ENCODE measurements at places on chromosomes 16 and 17. TPM values are rescaled to one million over a fixed set of nuclear protein-coding genes. Genes with fewer than 3 reads are reported as not detected.

GGT6 gene
- total RNA-seq, result not detected

SDR42E2 gene
- total RNA-seq, result not detected

TVP23A gene
- total RNA-seq, result not detected

TK1 gene
- total RNA-seq, result 48.0 TPM

CBFA2T3 gene
- not detected for total RNA-seq

PPP1R27 gene
- not detected for total RNA-seq

MGAT5B gene
- not detected for total RNA-seq

DNA sequence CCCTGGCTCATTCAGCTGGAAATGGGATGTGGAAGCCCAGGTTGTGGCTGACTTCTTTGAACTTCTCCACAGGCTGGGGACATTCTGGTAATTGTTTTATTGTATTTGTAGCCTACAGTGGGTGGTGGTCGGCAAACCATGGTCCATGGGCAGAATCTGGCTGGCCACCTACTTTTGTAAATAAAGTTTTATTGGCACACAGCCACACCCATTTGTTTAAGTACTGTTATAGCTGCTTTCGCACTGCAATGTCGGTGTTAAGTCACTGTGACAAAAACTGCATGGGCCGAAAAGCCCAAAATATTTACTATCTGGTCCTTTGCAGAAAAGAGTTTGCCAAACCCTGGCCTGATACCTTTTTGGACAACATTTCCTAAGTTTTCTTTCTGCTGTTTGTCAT, 86.2 kb downstream of the NTN1 start:
- DNase-seq, result no peak

- DNase-seq, result no peak
Observed at GRCh38 chr16:35559911-35560636, 2100.7 kb downstream of the TP53TG3F start.

- no peak for DNase-seq
Observed at GRCh38 chr16:25038239-25038954, 23.2 kb upstream of the ARHGAP17 start.

DNA sequence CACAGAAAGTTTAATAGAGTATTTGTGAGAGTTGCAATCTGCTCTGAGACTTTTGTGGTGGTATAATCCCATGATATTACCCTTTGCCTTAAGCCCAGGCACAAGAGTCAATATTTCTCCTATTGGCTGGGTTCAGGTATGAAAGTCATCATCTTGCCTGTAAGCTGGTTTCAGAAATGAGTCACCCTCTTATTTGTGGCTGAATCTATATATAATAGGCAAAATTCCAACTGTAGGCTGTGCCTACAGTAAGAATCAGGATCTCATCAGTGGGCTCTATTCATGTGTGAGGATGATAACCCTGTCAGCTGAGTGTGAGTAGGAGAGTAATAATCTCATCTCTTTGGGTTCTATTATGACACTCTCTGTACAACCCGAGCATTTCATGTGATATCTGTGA, 2103.1 kb downstream of the TP53TG3F start:
- DNase-seq, result no peak
